ENCODE measurements at places on chromosomes 12 and 14.

GRCh38 chr14:81313200-81313599, 86.9 kb downstream of the STON2 start:
- DNase-seq = no peak

- no peak for DNase-seq
These were observed 212.0 kb downstream of the PTPRO start for GRCh38 chr12:15534322-15534721.

DNA sequence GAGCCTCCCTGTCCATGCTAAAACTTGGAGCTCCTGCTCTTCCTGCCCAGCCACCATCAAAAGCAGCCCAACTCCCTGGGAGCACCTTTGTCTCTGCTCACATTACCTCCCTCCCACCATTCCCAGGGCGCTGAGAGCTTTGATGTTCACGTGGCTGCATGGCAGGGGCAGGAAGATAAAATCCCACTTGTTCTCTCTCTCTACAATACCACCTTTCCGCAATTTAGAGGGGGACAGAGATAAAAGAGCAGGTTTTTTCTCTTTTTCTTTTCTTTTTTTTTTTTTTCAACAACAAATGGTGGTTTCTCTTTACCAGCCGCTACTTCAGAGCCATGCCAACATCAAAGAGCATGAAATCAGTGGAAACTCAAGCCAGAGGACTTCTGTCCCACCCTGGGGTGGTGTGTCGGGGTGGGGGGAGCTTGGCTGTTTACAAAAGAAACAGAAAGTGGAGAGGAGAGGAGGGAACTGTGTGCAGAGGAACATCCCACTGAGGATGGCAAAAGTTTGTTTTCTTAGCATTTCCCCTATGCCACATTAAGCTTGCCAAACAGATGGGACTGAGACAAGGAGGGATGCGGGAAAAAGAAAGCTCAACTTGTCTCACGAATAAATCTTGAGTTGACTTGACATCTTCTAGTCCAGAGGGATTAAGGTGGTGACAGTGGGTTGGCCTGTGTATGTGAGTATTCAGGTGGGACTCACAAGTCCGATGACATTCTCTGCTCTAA, 103.7 kb upstream of the NUDT4 start:
- DNase-seq = no peak

DNA sequence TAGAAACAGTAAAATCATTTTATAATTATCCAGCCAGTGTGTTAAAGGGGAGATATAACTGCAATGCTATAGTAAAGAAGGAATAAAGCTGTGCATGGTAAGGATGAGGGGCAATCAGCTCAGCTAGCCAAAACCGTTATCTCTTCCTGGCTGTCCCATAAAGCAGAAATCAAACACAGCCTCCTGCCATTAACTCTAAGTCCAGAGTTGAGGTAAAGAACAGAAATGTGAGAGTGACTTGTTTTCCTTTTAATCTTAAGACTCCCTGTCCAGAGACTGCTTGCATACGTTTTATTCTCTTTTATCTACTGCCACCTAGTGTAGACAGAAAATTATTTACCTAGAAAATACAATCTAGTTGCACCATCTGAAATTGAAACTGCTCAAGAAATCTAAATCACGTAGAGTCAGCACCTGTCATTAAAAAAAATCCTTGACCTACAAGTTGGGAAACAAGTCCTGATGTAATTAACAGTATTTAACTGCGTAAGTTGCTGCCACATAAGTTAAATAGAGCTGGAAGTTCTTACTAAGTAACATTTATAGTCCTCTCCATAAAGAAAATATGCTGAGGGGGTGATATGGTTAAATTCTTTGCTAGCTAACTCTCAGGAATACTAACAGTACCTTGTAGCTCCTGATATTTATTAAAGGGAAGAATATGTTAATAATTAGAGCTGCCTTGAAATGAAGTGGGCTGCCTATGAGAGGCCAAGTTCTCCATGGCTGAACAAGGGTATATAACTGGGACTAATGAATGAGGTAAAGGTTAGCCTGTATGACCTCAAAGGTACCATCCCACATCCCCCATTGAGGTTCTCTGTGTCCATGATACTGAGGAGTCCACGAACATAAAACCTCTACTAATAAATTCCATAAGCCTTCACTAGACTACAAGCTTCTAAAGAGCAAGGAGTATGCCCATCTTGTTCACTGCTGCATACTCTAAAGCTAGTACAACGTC, 62.7 kb downstream of the GALNT4 start:
- DNase-seq = peak; percentile 59

DNA sequence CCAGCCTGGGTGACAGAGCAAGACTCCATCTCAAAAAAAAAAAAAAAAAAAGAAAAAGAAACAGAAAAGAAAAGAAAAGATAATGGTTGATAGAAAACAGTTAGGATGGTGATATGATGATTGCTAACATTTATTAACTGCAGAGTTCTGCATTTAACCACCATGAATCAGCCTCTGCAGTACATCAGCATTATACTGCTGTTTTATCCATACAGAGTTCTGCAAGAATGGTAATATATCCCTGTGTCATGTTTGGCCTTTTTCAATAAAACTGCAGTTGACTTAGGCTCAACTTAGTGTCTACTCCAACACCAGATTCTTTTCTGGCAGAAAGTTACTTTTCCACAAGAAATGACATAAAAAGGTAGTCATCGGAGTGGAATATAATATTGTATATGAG, 62.6 kb downstream of the DUSP6 start:
- no peak for DNase-seq

DNA sequence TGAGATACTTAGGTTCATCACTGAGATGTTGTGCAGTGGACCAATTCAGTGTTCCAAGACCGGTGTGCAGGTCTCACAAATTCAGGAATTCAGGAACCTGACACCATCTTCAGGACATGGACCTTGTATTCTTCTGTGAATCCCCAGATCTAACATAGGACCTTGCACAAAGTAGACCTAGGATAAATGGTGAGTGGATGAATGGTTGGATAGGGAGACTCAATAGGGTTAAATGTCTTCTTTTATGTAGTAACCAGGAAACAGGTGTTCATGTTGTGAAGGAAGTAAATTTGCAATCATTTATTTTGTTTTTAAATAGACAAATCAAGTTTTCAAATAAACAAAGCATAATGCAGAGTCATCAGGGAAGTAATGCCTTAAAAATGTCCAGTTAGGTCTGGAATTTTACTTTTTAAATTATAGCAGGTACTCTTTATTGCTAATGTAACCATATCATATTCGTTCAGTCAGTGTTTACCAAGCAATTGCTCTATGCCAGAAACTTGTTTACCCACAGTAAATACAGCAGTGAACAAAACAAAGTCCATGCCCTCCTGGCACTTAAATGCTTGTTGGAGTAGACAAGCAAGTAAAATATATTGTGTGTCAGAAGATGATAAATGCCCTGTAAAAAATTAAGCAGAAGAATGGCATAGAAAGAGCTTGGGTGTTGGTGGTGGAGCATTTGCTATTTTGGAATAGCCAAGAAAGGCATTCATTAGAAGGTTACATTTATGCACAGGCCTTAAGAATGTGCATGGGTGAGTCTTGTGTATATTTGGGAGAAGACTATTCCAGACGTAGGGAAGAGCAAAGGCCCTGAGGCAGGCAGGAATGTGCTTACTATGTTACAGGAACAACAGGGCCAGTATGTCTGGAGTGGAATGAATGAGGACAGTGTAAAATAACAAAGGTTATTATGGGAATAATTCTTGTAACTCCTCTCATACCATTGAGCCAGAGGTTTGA, 26.3 kb downstream of the RXYLT1 start:
- no peak for DNase-seq

GRCh38 chr12:58540480-58541299, 379.6 kb downstream of the LRIG3 start:
- DNase-seq = no peak

DNA sequence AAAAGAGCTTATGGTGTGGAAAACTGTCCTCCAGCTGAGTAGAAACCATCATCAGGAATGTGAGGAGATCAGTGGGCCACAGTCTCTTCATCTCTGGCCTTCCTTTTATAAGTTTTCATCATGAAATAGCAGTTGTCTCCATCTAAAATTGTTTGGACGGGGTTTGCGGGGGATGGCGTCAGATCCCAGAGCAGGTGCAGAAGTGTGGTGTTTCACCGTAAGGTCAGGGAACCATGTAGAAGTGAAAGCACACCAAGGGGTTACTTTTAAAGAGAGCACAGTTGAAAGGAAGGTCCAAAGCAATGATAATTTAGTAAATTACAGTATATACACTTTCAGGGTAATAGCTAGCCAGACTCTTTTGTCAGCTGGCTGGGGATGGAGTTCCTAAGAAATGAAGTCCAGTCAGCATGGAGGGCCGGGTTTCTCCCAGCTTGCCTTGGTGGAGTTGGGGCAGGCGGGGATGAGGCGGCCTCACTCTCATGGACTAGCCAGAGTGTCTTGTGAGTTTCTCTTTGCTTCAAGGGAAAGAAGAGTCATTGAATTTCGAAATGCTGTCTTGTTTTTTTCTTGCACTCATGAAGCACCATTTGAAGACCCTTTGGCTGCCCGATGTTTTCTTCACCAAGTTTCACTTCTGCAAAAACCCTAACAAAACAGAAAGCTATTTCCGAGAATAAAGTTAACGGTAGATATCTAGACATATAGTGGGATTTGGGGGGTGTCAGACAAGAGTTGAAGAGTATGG, 100.6 kb downstream of the ETV6 start:
- DNase-seq = no peak

DNA sequence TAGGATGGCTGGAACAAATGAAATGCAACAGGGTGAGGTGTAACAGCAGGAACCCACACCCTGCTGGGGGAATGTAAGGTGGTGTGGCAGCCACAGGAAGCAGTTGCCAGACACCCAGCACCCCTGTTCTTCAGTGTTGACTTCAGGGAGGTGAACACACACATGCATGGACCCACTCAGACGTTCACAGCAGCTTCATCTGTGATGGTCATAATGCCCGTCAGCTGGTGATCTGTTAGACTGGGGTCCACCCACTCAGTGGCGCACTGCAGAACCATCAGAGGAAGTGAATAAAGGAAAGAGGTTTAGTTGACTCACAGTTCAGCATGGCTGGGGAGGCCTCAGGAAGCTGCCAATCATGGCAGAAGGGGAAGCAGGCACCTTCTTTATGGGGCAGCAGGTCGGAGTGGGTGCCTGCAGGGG, 22.7 kb upstream of the TEX22 start:
- peak; percentile 58 for DNase-seq

DNA sequence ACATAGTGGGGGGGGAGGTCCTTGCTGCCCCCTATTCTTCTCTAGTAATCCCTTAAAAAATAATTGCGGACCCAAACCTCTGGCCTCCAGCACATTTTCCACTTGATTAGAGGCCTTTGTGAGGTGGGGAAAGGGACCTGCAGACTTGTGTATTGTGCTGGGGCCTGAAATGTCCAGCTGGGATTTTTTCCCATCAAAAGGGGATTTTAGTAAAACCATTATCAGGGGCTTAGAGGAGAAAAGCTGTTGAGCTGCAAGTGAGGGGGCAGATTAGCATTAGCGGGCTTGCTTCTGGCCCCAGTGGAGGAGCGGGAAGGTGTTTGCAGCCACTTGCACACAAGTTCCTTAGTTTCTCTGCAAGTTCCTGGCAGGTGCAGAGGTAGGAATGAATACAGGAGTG, 13.9 kb downstream of the FBXL14 start:
- no peak for DNase-seq

- DNase-seq = no peak
These were observed 47.3 kb downstream of the SFSWAP start for GRCh38 chr12:131758016-131758739.

DNA sequence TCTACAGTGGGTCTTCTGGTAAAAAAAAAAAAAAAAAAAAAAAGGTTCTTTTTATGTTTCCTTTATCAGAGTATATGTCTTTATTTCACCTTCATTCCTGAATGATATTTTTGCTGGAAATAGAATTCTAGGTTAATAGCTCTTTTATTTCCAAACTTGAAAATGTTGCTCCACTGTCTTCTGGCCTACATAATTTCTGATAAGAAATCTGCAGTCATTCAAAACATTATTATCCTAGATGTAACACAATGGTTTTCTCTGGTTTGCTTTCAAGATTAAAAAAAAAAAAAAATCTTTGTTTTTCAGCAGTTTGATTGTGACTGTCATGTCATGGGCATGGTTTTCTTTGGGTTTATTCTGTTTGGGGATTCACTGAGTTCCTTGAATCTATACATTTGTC, 19.5 kb downstream of the DCP1B start:
- DNase-seq = no peak

GRCh38 chr12:76259106-76259505, 89.1 kb downstream of the BBS10 start:
- no peak for DNase-seq

GRCh38 chr14:69626132-69626500, 14.7 kb downstream of the SUSD6 start:
- DNase-seq = no peak

GRCh38 chr14:26820572-26820971, 222.7 kb upstream of the NOVA1 start:
- no peak for DNase-seq

DNA sequence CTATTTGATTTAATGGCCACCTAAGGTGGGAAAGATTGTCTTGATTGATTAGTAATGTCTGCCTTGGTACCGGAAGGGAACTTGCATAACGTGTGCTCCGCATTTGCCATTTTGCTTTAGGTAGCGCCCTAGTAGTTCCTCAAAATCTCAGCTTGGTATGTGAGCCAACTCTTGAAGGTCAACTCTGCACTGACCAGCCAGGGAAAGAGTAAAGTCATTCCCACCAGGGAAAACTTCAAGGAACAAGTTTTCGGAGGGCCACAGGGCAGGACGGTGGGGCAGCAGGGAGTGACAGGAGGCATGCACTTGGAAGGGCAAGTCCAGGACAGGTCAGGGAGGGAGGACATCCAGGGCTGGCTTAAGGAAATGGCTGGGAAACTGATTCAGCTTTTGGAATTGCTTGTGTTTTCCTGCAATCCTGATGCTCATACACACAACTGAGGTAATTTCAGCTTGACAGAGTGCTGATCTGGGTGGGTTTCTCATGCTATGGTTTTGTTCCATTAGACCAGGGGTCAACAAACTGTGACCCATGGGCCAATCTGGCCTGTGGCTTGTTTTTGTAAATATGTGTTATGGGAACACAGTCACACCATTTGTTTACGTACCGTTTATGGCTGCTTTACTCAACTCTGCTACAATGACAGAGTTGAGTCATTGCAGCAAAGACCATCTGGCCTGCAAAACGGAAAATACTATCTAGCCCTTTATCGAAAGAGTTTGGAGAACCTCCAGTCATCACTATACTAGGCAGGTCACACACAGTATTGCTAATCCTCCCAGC, 184.5 kb downstream of the RBM19 start:
- DNase-seq = no peak

- DNase-seq = no peak
These were observed 487.5 kb downstream of the TMEM121 start for GRCh38 chr14:106013879-106014376.

DNA sequence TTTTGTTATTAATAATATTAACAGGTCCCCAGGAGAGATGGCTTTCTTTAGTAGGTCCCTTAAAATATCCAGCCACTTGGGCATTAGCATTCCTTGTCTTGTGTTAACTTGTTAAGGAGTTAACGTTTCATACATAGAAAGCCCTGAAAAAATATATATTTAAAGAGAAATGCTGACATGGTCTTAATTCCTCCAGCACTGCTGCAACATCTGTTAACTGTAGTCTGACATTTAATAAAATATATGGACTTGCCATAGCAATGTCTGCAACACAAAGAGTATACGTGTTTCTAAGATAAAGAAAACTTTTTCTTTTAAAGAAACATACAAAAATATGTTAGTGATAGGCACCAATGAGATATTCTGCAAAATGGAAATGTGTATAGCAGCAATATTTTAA, 10.0 kb downstream of the SLC38A4 start:
- no peak for DNase-seq

- DNase-seq = no peak
These were observed 13.1 kb upstream of the ITGA5 start for GRCh38 chr12:54431911-54432814.

Data from KG1 (cell line).